Pericardium fibroblast (primary cell): ENCODE measurements at places on chromosomes 4 and X. TPM values are rescaled to one million over a fixed set of nuclear protein-coding genes. Genes with fewer than 3 reads are reported as not detected.

The MAGEE2 gene
- not detected in 2 replicates for total RNA-seq

The SH3RF1 gene
- 8.9 and 10.0 TPM in 2 replicates for total RNA-seq

The ARMCX2 gene
- total RNA-seq, result 73.8 and 76.3 TPM in 2 replicates

The RNF128 gene
- total RNA-seq, result 0.17 TPM in 1 of 2 replicates, not detected in the other

The TTC29 gene
- 0.35 TPM in 1 of 2 replicates, not detected in the other for total RNA-seq
